ENCODE measurements at places on chromosomes 2 and 18.
A peak's percentile ranks its signal among the peaks of the same experiment; 100 is the strongest.

DNA sequence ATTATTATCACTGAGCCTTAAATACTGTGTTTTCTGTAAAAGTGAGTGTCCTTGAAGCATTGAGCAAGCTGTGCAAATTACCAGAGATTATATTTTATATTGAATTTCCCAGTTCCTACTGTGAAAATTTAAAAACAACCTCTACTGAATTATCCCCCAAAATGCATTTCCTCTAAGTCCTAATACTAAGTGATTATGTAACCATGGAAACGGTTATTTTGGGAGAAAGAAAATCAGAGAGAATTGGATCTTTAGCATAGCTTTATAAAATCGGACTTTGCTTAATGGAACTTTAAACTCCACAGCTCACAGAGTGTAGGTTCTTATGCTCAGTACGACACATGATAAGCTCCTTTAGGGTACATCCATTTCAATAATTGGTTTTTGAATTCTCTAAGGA lies 19.3 kb upstream of the CHMP1B start:
- DNase-seq, result no peak

DNA sequence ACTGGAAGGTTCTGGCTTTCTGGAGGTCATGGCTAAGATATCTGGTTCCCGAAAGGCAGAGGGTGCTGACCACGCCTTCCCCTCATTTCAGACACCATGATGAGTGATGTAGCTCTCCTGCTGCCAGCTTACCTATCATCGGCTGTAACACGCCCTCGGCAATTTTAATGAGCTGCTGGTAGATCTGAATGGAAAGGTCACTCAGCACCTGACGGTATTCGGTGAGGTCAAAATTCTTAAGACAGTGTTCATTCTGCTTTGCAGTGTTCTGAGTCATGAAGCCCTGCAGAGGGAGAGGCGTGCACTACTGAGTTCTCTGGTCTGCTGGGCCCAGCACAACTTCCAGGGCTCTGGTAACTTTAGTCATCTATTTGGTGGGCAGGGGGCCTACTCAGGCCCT lies 25.7 kb upstream of the ACAA2 start:
- peak; percentile 38 for DNase-seq

DNA sequence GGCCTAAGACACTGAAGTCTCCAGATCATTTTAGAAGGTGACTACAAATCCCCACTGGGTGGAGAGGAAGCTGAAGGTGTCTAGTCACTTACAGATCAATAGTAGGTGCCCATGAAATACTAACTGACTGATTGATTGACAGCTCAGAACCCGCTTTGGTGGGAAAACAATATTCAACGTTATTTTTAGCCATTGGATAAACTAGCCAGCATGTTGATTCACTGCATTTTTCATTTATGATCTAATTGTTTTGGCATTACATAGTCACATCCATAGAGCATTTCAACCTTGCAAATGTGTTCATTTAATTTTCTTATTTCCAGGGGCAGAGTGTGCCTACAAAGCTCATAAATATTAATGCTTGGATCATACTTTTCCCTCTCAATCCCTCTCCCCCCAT lies 162.3 kb downstream of the MREG start:
- no peak for DNase-seq

- no peak for DNase-seq
Observed at GRCh38 chr2:69111076-69111475, 98.1 kb downstream of the ANTXR1 start.

GRCh38 chr2:69771461-69771860 lies 29.5 kb downstream of the ANXA4 start:
- no peak for DNase-seq

- DNase-seq, result no peak
Observed at GRCh38 chr2:44793322-44793870, 148.1 kb upstream of the SIX3 start.

- DNase-seq, result no peak
Observed at GRCh38 chr18:50143294-50143693, 51.7 kb downstream of the MYO5B start.

GRCh38 chr2:45607701-45608100 lies 3.4 kb downstream of the SRBD1 start:
- DNase-seq, result no peak

- DNase-seq, result no peak
Observed at GRCh38 chr2:112834396-112835037, 2.1 kb downstream of the IL1B start.

DNA sequence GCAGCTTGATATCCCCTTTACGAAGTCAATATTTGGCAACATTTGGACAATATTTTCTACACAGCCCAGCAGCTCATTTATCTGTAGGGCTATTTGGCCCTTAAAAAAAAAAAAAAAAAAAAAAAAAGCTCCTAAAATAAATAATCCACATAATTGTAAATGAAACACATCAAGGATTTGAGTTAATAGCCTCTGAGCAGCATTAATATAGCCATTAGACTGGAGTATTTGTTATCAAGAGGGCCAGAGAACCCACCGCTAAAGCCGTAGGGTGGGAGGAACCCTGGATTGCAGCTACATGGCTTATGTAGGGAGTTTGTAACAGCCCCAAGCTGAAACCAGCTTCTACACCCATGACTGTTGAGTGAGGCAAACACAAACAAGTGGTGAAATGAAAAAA lies 84.5 kb downstream of the RNF152 start:
- DNase-seq, result no peak

GRCh38 chr2:175036582-175037018 lies 31.4 kb upstream of the CHN1 start:
- DNase-seq, result no peak

DNA sequence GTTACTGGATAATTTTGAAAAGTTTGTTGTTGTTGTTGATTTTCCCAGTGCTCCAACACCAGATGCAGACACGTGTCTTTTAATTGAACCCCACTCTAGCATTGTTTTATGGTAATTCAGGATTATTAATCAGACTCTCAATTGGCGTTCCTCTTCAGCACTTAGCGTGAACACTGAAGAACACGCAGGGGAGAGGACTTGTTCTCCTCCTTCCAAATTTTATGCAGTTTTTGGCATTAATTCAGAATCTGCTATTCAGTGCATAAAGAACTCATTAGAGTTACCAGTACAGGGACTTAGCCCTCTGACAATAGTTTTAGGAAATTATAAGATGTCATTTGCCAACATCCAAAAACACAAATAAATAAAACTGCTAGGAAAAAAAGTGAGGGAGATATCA lies 75.5 kb downstream of the SNTG2 start:
- no peak for DNase-seq

DNA sequence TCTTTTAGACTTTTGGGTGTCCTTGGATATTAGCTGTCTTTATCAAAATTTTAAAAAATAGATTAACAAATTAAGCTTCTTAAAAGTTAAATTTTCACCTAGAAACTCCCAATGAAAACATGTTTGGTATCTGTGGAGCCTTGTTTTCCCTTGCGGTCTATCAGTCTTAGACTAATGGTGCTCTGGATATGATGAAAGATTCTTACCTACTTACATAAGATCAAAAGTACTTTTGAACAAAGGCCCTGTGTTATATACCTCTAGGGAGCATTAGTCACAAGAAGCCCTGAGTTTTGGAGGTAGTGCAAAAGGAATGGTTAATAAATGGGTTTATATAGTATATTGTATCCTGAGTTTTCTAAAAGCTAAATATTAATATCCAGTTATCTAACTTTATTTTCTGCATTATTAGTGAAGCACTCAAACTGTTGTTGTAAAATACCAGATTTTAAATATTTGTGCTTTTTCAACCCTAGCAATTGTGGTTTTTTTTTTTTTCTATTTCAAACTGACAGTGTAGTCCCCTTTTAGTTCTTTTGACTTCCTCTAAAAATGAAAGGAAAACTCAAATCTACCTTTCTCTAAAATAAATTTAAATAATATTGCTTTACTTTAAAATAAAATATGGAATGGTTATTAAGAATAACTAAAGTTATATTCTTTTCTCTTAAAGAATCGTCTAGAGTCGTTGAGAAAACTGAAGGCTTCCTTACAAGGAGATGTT lies 18.1 kb downstream of the NDC80 start:
- no peak for DNase-seq

DNA sequence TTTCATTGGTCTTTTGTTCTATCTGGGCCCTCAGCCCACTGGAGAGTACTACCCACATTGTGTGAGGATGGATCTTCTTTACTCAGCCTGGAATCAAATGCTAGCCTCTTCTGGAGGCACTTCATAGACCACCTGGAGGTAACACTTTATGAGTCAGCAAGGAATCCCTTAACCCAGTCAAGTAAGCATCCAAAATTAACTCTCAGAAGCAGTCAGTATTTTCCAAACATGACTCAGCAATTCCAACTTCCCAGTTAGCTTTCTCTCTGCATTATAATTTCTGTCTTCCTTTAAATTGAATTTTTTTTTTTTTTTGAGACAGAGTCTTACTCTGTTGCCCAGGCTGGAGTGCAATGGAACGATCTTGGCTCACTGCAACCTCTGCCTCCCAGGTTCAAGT lies 142.7 kb downstream of the ACKR3 start:
- no peak for DNase-seq

- no peak for DNase-seq
Observed at GRCh38 chr2:12769492-12770105, 52.9 kb downstream of the TRIB2 start.

- DNase-seq, result no peak
Observed at GRCh38 chr2:402206-402605, 114.3 kb upstream of the ALKAL2 start.

DNA sequence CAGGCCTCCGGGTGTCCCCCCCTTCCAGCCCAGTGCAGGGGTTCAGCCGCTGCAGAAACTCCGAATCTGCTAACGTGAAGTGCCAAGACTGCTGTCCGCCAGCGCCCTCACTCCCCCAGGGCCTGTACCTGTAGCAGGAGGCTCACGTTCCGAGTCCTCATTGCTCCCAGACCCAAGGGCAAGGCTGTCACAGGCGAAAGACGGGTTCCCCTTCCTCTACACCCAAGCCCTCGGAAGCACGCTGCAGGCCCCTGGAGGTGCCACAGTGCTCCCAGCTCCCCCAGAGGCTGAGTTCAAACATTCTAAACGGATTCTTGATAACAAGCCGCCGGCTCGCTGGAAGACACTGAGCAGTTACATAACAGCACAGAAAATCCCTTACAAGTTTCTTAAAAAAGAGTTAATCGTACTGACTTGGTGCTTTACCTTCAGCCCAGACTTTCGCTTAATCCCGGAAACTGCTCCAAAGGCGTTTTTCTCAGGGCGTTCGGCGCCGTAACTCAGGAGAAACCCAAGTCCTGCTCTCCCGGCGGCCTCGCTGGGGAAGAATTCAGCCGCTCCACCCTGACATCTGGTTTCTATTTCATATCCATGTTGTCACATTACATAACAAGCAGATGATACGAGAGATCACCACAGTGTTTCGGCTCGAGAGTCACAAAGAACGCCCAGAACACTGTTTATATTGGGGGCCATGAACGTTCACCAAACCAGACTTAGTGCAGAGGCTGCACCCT lies 92.0 kb downstream of the HDAC4 start:
- DNase-seq, result no peak

- no peak for DNase-seq
Observed at GRCh38 chr2:105754994-105755393, 10.3 kb downstream of the NCK2 start.

DNA sequence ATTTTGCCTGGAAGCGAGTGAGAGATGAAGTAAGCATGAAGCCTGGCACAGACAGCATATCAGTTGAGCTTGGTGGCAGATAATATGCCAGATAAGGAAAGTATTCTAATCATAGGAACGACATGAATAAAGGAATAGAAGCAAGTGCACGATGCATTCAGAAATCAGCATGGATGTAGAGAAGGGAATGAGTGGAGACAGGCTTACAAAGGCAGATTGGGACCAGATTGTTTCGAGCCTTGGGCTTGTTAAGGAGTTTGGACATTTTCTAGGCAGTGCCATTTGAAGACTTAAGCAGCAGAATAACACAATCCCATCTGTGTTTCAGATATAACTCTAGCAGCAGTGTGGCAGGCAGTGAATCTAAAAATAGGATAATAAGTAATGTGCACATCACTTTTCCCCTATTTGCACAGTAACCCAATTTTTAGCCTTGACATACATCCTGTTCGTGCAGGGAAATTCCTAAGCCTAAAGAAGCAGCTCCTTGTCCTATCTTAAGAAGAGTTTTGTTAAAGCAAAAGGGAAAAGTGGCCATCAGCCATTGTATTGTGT lies 450.2 kb downstream of the PLCL1 start:
- no peak for DNase-seq

DNA sequence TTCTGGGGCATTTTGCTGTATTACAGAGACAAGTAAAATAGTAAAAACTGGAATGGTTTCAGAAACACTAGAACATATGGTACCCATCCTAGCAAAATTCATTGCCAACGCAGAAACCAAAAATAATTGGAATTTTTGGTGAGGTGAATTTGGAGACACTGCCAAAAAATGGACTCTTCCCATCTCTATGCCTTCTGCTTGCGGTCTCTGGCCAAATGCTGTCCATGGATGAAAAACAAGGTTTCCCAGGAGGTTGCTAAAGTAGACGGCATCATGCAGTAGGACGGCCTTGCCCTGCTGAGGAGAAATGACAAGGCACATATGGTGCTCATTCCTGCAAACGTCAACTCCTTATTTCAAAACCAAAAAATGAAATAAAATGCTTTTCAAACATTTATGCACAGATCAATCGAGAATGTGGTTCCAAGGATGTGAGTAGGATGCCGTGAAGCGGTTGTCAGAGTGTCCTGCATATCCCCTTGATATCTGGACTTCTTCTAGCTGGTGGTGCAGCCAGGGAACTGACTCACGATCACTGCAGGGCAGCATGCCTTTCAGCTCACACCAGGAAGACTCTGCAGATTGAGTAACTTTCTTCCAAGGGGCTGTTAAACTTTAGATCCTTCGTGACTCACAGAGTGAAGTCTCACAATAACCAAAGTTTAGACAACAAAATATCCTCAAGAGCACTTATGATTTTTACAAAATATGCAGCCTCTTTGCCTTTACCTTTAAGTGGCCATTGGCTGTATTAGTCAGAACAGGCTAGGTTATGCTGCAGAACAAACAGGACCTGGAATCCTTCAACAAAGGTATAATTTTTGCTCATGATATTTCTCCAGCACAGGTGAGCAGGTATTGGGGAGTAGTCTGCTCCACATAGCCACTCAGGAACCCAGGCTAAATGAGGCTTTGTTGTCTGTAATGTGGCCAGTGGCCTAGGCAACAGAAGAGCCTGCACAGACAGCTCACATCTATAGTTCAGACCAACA lies 149.4 kb upstream of the NDUFV2 start:
- DNase-seq, result no peak

- DNase-seq, result no peak
Observed at GRCh38 chr2:219356834-219357233, 24.3 kb upstream of the RESP18 start.

GRCh38 chr2:11505652-11506610 lies 27.9 kb upstream of the GREB1 start:
- peak; percentile 26 for DNase-seq

- no peak for DNase-seq
Observed at GRCh38 chr18:3982541-3982940, 472.6 kb downstream of the DLGAP1 start.

Data from H54 (cell line).